Endothelial cell of coronary artery (primary cell): ENCODE measurements at places on chromosomes 4 and X. TPM values are rescaled to one million over a fixed set of nuclear protein-coding genes. Genes with fewer than 3 reads are reported as not detected.

Gene H2BW2
- total RNA-seq, result not detected in 2 replicates

Gene RENBP
- 1.6 and 2.1 TPM in 2 replicates for total RNA-seq

Gene F11
- total RNA-seq, result not detected in 2 replicates

Gene F9
- total RNA-seq, result not detected in 2 replicates

Gene ATP7A
- total RNA-seq, result 10.8 and 17.8 TPM in 2 replicates

Gene UCP1
- not detected in 2 replicates for total RNA-seq

Gene FAM47B
- total RNA-seq, result not detected in 2 replicates

Gene SMARCA1
- total RNA-seq, result 24.0 and 39.4 TPM in 2 replicates

Gene SRPK3
- 0.09 TPM in 2 replicates for total RNA-seq

Gene PNMA3
- not detected in 2 replicates for total RNA-seq

Gene FAM90A26
- not detected in 2 replicates for total RNA-seq

Gene UBA1
- total RNA-seq, result 125 and 140 TPM in 2 replicates

Gene SCD5
- 37.3 and 52.5 TPM in 2 replicates for total RNA-seq
